ENCODE measurements at places on chromosomes 4 and X.

DNA sequence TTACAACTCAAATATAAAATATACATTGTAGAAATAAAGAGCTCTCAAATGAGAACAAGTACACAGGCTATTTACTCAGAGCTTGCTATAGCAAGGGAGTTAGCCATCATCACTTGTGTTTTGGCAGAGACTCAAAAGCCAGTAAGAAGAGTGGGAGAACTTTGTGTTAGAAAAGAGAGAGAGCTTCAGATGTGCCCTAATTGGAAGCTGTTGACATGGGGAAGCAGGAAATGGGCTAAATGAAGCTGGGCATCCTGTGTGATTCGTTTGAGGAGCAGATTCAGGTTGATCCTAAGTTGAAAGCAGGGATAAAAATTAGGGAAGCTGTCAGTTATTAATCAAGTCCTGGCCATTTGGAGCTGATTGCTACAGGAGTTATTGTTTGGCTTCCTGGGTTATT is 207.4 kb upstream of the MAOA start:
- no peak for DNase-seq

DNA sequence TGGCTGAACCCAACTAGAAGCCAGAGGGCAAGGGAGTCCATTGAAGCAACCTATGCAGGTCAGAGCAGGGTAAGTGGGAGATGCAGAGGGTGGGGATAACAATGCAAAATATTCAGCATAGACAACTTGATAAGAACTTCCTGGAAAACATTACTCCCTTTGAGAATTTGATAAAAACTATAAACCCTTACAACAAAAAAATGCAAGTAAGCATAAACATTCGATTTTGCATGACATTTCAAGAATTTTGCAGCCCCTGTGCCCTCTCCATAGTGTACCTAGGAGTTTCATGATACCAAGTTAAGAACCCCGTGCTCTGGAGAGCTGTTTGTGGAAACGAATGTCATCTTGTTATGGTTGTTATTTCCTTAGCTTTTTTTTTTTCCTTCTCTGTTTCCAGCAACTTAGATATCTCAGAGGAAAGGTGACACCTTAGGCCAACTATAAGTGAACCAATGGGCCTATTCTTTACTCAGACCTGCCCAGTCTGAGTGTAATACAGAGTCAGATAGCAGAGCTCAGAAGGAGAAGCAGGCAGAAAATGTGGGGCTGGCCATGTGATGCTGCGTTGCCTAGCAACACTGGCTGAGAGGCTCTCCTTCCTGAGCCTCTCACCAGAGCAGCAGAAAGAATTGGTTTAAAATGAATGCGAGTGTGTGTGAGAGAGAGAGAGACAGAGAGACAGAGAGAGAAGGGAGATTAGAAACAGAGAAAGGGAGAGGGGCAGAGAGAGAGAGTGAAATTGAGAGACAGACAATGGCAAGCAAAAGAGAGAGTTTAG is 36.7 kb upstream of the GABRQ start:
- no peak for DNase-seq

DNA sequence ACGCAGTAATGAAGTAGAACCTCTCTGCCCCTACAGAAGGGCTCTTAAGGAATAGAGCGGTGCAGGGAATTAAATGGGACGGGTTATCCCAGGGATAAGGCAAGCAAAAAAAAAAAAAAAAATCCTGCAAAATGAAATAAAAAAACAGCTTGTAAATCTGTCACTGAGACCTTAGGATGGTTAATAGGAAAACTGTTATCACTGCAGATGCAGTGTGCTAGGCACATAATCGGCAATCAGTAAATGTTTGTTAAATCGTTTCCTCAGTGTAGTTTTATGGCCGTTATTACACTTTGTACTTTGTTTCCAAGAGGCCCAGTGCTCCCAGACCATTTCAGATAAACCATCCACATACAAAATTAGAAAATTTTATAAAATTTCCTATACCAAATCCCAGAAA is 1.0 kb downstream of the HNRNPH2 start:
- DNase-seq: no peak

GRCh38 chr4:94413085-94413840 is 38.5 kb upstream of the PDLIM5 start:
- DNase-seq: no peak

DNA sequence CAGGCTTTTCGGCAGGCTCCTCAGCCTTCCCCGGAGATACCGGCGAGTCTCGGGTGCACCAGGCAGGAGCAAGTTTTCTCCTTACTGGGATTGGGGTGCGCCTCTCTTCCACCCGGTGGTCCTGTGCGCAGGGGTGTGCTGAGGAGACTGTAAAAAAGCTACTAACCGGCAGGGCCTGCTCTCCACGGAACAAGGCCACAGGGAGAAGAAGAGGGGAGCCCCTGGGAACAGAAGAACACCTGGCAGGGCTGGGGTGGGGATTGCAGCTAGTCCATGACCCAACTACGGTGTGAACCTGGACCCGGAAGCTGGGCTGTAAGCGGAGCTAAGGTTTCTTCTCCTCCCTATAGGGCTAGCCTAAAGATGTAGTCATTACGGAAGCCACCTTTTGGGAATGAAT is 17.7 kb upstream of the ZIC3 start:
- no peak for DNase-seq

GRCh38 chr4:43990551-43990950 is 458.1 kb downstream of the KCTD8 start:
- no peak for DNase-seq

DNA sequence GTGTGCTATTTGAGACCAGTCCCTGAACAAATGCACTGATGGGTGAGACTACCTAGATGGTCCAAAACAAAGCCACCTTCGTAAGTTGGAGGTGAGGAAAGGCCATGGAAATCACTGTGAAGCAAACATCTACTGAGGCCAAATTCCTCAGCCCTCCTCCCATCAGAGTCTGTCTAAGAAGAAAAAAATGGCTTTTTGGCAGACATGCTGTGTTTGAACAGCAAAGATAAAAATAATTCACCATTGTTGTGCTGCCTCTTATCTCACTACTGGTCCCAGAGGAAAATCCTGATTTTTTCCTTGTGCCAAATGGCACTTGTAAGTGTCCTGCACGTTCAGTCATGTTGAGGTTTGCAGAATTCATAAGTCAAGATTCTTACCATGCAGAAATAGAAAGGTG is 7.9 kb downstream of the MAGEB18 start:
- DNase-seq: no peak

- DNase-seq: no peak
Measured at GRCh38 chrX:108347800-108348199, 90.4 kb downstream of the COL4A6 start.

DNA sequence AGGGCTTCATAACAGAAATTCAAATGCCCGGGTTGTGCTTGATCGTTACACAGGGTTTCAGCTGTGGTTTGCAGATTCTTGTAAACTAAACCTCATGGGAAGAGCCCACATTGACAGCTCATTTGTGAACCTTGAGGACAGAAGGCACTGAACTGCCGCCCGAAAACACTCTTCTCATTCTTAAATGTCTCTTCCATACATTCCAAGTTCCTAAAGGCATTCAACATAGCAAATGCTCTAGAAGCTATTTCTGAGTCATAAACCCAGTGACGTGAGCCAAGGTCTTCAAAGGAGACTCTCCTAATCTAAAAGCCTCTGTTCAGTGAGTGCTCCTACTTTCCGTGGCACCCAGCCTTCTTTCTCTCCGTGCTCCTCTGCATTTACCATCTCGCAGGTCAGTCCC is 737.8 kb upstream of the FRG1 start:
- DNase-seq: no peak

DNA sequence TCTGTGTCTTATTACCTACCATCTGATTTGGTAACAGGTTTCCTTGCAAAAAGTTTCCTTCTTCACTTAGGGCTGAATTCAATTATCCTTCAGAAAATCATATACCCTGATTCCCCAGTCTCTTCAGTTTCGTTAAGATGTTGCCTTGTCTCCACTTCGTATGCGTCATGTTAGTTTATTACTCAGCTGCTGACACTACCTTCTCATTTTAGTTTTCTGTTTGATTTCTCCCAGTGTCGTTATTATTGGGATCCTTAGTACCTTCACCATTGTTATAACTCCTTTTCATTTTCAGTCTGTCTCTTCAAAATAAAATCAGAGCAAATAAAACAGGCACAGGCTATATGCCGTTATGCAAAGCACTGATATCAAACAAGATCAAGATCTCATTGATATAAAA is 87.5 kb upstream of the RBPJ start:
- DNase-seq: no peak

DNA sequence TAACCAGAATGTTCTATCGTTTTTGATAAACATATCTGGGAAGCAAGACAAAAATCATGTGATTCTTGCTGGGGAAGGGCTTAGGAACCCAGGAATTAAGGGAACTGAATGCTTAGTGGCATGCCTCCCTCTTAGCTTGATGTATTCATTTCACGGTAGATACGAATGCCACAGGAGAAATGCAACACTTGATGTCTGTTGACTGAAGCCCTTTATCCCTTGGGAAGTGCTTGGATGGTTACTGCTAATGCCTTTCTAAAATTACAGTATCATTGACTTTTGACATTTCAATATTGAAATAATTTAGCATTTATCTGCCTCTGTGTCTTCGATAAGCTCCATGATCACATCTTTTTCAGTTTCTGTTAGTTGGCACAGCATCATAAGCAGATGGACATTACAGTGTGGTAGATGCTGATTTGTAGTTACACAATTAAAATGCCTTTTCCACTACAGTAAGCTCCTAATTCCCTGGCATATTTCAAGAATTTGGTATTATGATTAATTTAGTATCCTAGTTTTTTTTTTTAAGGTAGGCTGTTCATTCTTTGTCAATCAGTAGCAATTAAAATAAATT is 226.7 kb downstream of the ARHGAP10 start:
- DNase-seq: no peak

DNA sequence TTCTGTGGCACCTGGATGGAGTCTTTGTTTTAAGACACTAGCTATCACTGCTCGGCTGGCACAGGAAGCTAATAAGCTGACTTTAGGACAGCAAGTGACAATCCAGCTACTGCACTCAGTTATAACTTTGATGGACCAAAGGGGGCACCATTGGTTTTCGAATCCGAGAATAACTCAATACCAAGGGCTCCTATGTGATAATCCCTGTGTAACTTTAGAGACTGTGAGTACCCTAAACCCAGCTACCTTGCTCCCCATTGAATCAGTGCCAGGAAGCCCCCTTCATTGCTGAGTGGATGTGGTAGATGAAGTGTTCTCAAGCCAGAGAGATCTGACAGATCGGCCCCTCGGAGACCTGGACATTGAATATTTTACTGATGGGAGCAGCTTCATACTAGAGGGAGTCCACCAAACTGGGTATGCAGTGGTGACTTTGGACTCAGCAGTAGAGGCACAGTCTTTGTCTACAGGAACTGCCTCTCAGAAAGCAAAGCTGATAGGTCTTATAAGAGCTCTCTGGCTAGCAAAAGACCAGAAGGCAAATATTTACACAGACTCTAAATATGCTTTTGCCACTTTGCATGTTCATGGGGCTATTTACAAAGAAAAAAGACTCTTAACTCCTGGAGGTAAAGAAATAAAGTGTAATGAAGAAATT is 35.5 kb upstream of the UGT2B7 start:
- no peak for DNase-seq

DNA sequence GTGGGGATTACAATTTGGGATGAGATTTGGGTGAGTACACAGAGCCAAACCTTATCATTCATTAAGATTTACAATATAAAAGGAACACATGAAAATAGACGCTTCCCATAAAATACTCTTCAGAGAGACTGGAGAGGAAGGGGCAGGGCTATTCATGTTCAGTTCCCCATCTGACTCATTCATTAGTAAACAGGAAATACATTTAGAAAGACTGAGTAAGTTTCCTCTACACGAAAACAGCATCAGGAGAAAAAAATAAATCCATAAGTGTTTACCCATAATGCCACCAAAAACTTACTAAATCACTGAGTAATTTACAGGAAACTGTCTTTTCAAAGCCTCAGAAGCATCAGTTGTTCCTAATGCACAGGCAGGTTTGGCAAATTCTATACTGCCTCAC is 255.4 kb upstream of the CXorf51A start:
- DNase-seq: no peak

GRCh38 chr4:169565606-169566005 is 46.8 kb downstream of the NEK1 start:
- no peak for DNase-seq

- no peak for DNase-seq
Measured at GRCh38 chr4:148021686-148022085, 289.8 kb downstream of the ARHGAP10 start.

- DNase-seq: no peak
Measured at GRCh38 chr4:94833394-94833793, 75.6 kb downstream of the BMPR1B start.

DNA sequence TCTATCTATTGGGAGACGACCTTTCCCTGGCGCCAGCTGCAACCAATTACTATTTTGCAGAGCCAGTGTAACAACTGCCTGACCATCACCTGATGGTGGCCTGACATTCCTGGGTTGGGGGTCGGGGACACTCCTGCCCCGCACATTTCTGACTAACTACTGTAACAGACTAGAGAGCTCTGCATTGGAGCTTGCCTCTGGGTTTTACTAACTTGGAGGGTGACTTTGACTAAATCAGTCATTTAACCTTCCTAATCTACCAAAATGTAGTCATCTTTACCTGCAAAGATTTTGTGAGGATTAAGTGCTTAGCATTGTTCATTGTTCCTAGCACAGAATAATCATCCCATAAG is 37.5 kb upstream of the ABCG2 start:
- DNase-seq: no peak

GRCh38 chr4:123577225-123577906 is 180.8 kb downstream of the SPRY1 start:
- DNase-seq: no peak

DNA sequence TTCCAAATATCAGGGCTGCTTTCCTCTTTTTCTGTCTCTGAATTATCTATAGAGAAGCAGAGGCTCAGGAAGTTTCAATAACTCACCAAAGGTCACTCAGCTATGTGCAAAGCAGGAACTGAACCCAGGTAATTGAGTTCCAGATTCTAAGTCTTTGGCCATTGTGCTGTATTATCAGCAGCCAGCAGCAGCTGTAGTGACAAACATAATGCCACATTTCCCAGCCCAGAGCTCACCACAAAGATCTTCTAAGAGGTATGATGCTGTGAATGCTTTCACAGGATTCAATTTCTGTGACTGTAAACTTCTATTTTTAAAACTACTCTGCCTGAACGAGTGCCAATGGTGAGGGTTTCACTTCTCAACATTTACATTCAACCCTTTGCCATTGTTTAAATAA is 56.4 kb downstream of the SPOCK3 start:
- DNase-seq: no peak

- DNase-seq: no peak
Measured at GRCh38 chr4:47462799-47463234, 685 bp downstream of the COMMD8 start.

GRCh38 chrX:74291577-74291963 is 12.4 kb upstream of the ZCCHC13 start:
- DNase-seq: no peak

DNA sequence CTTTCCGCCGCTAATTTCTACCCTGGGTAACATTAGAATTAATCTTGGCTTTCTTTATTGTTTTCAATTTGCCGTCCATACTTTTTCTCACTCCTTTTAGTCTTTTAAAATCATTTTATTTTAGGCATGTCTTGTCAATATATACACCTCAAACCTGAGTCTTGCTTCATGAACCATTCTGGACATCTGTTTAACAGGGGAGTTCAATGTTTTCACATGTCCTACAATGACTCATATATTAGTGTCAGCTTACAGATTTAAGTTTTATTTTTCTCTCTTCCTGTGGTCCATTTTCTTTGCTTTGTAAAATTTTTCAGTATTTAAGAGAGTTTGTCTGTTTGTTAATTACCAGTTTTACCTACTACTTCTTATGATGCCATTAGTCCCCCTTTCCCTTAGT is 89.5 kb downstream of the LCORL start:
- DNase-seq: no peak
